ENCODE measurements at places on chromosomes 2 and 18. TPM values are rescaled to one million over a fixed set of nuclear protein-coding genes. Genes with fewer than 3 reads are reported as not detected.

DNA sequence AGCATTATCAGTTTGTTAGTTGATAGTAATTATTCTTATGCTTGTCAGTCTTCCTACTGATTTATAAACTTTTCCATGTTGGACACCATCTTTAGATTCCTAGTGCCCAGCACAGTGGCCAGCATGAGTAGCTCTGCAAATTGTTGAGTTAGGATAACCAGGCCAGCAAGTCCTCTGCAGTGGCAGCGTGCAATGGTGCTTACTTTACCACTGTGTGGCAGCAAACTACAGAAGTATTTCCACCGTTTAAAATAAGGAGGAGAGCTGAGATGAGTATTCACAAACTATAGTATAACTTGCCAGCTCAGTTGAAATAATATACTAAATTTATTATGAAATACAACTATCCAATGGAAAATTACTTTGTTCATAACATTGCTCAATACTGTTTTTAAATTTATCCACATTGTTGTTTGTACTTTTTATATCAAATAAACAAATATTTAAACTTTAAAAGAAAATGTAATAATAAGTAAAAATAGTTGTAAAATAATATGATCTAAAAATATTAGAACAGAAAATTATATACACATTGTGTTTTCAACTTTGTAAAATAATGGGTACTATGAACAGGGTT, 9.3 kb upstream of the THADA start:
- no peak for DNase-seq

CFAP221 gene
- 0.17 TPM for total RNA-seq

IL36B gene
- total RNA-seq = not detected

DNA sequence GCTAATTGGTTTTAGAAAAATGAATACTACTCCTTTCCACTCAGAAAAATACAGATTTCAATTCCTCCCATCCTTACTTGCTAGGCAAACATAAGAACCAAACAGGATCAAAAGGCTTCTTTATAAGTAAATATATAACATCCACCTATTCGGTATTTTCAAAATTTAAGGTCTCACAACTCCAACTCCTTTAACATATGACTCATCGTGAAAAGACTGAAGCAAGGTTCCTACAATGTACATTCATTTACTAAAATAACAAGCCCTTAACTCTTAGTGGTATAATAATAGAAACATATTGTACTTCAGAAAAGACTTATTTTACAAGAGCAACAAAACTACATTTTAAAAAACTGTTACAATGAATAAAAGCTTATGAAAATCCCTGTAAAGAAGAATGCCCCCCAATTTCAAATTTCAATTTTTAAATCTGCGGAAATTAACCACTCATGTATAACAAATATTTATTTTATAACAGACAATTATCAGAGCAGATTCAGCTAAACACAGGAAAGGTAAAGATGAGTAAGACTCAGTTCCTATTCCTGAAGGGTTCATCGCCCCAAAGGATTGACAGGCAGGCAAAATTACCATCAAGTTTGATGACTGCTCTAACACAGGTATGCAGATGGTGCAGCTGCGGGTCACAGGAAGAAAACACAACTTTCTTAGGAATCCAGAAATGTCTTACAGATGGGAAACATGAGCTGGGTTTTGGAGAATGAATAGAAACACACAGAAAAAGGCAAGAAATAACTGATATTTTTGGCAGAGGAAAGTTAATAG, 96.4 kb downstream of the COBLL1 start:
- DNase-seq = no peak
